ENCODE measurements at places on chromosomes 12 and 14. TPM values are rescaled to one million over a fixed set of nuclear protein-coding genes. Genes with fewer than 3 reads are reported as not detected.

KRT6A gene
- not detected for total RNA-seq

COX14 gene
- total RNA-seq = 179 TPM

GYS2 gene
- 0.27 TPM for total RNA-seq

GRCh38 chr12:99711246-99711645 is 63.7 kb downstream of the GARIN6 start:
- DNase-seq = no peak

DNA sequence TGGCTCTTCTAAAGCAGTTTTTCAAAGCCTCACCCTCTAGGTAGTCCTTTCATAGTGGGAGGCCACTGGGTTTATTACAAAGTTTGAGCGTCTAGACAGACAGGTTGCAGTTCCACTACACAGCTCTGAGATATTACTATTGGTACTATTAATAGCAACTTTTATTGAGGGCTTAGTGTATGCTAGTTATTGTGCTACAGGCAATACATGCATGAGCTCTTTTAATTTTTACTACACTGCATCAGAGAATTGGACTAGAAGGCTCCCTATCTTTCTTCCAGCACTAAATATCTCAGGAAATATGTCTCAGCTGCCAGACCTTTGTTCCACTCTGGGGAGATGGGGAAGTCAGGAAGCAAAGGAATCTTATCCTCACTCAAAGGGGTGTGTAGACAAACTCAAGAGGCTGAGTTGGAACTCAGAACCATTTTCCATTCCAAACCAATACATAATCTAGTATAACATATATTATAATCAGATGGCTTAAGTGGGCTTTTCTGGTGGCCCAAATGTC is 161.8 kb upstream of the SLC38A2 start:
- no peak for DNase-seq

- DNase-seq = no peak
Measured at GRCh38 chr12:26799741-26800140, 33.3 kb downstream of the ITPR2 start.

GRCh38 chr14:20690848-20691640 is 2.5 kb downstream of the ANG start:
- DNase-seq = no peak

- DNase-seq = no peak
Measured at GRCh38 chr14:93936245-93936644, 9.1 kb downstream of the FAM181A start.
